ENCODE measurements at places on chromosomes 7 and 10.

- DNase-seq, result no peak
Observed at GRCh38 chr7:35380739-35381224, 126.9 kb upstream of the TBX20 start.

DNA sequence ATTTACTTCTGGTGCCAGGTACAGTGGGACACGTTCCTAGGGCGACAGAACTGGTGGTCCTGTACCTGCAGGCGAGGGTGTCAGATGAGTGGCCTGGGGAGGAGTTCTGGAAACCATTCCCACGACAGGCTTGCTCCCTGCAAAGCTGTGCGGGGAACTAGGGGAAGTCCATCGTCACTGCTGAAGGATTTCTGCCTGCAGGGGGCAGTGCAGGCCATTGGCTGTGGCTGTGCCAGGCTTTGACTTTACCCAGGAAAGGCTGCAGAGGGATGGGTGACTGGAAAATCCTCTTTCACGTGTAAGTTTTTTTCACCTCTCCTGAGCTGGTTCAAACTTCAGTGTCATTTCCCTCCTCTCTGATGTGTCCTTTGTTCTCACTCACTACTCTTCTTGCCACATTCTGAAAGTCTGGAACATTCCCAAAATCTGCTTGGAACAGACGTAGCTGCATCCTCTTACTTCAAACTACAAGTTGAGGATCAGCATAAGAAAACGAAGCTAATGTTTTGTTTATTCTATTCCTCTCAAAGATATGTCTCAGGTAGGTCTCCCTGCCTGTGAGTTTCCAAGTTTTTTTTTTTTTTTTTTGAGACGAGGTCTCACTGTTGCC is 126.5 kb downstream of the SH2D4B start:
- DNase-seq, result peak; percentile 28

GRCh38 chr7:82562716-82563404 is 119.3 kb upstream of the CACNA2D1 start:
- DNase-seq, result no peak

- no peak for DNase-seq
Observed at GRCh38 chr7:152351168-152351567, 84.6 kb downstream of the KMT2C start.

DNA sequence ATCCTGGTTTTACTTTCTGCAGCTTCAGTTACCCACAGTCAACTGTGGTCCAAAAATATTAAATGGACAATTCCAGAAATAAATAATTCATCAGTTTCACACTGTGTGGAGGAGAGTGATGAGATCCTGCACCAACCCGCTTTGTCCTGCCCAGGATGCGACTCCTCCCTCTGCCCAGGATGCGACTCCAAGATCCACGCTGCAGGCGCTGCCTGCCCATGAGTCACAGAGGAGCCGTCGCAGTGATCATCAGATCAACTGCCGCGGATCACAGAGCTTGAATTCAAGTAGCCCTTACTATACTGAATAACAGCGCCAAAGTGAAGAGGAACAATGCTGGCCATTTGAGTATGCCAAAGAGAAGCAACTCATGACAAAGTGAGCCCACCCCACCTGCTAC is 61.5 kb downstream of the GRB10 start:
- no peak for DNase-seq

DNA sequence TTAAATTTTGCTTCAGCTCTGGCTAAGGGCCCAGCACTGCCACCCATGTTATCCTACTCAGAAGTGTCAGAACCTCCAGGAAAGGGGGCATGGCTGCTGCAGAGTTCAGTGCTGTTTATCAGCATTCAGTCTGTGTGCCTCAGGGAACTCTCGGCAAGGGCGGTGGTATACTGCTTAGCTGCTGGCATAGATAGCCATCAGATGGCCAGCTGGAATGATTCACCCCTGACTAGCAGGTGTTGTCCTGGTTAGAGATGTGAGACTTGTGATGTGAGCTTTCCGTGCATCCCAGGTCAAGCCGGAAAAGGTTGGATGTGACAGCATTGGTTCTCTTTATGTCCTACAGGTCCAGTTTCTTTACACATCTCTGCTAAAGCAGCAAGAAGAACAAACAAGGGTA is 22.1 kb downstream of the CEP55 start:
- no peak for DNase-seq

- DNase-seq, result no peak
Observed at GRCh38 chr7:20218279-20218678, 1.1 kb upstream of the MACC1 start.

DNA sequence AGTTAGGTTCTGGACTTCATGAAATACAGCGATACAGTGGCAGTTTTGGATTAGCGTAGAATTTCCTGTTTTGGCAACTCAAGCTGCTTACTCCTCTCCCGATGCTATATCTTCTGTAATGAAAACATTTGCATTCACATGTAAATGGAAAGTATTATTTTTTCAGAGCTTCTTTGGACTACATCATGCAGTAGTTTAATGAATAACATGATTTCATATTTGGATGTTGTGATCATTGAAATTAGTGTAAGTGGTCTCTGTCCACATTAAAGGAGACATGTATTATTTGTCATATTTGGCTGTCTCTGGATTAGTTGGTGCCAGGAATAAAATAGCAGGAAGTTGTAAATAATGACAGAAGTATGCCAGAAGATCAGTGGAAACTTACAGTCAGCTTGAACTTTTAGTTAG is 331.6 kb downstream of the GFRA1 start:
- DNase-seq, result no peak
